Kidney epithelial cell (primary cell): ENCODE measurements at places on chromosomes 12 and 14. TPM values are rescaled to one million over a fixed set of nuclear protein-coding genes. Genes with fewer than 3 reads are reported as not detected.

DNA sequence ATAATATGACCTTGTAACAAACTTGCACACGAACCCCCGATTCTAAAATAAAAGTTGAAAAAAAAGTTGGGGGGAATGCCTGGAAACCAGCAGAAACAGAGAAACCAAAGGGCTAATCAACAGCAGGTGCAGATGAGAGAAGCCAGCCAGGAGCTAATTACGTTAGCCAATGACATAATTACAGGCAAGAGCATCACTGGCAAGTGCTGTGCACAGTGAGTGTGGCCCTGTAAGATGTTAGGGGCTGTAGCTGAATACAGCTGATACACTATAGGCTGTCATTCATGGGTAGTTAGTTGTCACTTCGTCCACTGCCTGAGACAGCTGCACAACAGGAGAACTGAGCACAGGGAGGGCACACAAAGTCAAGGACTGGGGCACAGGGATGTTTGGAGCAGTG is 7.3 kb upstream of the FGF23 start:
- DNase-seq, result no peak

PRPF40B gene
- total RNA-seq, result 15.3 and 16.3 TPM in 2 replicates

DNA sequence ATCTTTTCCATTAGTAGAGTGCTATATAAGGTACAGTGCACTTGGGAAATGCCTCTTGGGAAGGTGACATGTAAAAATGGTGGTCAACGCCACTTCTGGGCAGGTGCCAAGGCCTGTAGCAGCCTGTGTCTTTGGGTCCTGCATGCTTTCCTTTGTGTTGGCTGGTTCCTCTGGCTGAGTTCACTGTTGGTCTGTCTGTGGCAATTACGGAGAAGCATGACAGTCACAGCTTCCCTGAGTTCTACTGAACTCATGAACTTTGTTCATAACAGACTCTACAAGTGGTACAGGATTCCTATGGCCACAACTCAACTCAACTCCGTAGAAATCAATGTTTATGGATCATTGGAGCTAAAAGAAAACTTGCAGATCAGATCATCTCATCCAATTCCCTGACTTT is 98.0 kb downstream of the CACNA1C start:
- DNase-seq, result no peak

DNA sequence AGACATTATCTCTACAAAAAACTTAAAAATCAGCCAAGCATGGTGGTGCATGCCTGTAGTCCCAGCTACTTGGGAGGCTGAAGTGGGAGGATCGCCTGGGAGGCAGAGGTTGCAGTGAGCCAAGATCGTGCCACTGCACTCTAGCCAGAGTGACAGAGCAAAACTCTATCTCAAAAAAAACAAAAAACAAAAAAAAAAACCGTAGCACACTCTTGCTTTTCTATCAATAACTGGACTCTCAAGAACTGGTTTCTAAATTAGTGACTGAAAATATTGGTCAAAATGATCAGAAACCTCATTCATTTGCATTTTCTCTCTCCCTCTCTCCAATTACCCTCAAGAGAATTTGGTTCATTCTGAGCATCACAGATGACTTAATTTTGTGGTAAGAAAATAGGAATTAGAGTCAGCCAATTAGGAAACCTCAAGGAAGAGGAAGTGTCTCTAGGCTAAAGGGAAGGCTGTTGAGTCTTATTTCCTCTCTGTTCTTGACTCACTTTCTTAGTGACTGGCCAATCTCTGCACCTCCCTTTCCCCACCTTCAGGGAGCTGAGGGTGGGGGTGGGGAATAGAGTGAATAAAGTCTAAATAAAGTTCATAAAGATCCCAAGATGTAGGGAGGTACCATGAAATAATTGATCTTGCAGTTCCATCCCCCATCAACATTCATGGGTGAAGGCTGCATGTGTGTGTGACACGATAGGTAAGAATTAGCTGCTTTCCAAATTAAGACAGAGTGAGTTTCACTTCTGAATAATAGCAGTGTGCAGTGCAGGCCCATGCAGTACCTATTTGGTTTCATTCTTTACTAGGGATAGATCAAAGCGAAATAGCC is 6.8 kb upstream of the PSMA6 start:
- DNase-seq, result no peak

KERA gene
- not detected in 2 replicates for total RNA-seq

GRCh38 chr12:93125126-93125525 is 196.0 kb upstream of the EEA1 start:
- DNase-seq, result no peak

RAB5B gene
- 78.2 and 81.0 TPM in 2 replicates for total RNA-seq

GRCh38 chr12:106711316-106711715 is 63.2 kb upstream of the RIC8B start:
- DNase-seq, result no peak

SERPINA10 gene
- total RNA-seq, result not detected in 2 replicates

DNA sequence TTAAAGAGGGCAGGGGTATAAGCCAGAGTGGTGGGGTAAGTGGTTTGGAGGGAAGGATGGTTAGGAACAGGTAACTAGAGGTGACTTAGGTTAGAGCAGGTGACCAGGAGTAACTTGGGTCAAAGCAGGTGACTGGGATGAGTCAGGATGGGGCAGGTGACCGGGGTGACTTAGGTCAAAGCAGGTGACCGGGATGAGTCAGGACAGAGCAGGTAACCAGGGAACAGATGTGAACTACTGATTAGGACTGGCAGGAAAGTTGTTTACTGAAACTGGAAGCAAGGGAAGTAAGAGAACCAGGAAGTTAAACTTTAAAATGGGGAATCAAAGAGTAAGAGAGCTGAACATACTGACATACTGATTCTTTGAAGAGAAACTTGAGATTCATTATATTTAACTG is 57.4 kb downstream of the FSCB start:
- no peak for DNase-seq

DNA sequence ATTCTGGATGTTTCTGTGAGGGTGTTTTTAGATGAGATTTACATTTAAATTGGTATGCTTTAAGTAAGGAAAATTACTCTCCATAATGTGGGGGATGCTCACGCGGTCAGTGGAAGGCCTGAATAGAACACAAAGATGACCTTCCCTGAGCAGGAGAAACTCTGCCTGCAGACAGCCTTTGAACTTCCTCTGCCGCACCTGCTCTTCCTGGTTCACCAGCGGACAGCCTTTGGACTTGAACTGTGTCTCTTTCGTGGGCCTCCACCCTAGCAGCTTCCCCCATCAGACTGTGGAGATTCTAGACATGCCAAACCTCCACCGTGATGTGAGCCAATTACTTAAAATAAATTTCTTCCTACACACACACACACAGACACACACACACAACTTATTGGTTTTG is 210.7 kb downstream of the EFCAB11 start:
- DNase-seq, result no peak
